ENCODE measurements at places on chromosomes 7 and 10.

DNA sequence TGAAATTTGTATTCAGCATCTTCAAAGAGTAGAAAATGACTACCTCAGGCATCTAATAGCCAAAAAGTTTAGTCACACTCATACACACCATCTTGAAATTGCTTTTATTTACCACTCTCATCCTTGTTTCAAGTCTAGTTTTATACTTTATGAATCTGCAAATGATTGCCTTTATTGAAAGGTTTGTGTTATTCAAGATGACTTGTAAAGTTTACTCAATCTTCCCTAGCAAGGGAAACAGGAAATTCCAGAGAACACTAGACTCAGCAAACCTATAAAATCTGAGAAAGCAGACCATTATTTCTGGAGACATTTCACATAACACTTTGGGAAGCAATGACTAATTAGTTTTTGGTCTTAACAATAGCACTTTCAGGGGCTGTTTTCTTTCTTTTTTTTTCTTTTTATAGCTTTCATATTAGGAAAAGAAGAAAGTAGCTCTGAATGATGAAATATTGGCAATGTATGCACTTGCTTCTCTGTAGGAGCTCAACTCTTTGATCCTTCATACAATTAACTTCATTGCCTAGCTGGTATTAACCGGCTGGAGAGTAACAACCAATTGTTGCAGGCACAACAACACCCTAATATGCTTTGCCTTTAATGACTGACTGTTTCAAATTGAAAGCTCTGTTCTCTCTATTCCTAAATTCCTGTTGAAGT, 68.9 kb upstream of the HDAC9 start:
- no peaks in the 10 kb centered on the region for H3K36me3 ChIP-seq
- H3K27ac ChIP-seq: no peak overlapping the region
- DNase-seq: no peak
- H3K4me1 ChIP-seq: no peaks in the 10 kb centered on the region
- no peaks in the 10 kb centered on the region for H3K27me3 ChIP-seq

- no peaks in the 10 kb centered on the region for H3K36me3 ChIP-seq
- no peaks in the 10 kb centered on the region for H3K27me3 ChIP-seq
- H3K27ac ChIP-seq: no peak overlapping the region
- no peaks in the 10 kb centered on the region for H3K4me1 ChIP-seq
- DNase-seq: no peak
Measured at GRCh38 chr10:35959252-35959651, 317.2 kb upstream of the FZD8 start.

DNA sequence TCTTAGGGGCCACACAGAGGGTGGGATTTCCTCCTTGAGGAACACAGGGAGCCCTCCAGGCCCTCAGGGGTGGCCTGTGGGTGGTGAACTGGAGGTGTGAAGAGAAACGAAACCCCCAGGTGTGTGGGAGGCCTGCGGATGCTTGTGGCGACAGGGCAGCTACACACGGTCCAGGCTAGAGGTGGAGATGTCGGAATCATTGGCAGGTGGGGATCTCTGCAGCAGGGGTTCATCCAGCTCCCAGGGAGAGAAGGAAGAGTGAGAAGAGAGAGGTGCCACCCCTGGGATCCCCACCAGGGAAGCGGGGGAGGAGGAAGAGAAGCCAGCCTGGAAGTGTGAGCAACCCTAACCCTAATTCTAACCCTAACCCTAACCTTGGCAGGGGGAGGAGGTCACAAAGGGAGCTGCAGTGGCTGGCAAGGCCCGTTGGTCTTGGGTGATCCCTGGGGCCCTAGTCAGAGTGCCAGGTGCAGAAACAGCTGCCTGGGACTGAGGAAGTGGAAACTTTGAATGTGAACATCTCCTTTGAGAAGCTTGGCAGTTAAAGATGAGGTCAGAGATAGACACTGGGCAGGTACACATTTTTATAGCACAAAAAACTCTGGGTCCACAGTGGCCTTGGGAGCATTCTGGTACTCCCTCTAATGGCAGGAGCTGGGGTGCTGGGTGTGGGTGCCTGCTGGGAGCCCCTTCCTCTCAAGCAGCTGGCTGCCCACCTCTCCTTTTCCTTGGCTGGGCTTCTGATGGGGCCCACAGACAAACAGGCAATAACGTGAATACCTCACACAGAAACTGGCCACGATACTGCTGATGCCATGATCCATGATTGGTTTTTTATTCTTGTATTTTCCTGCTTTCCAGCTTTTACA, 6.8 kb upstream of the AEBP1 start:
- H3K4me3 ChIP-seq: no peak overlapping the region
- no peaks in the 10 kb centered on the region for H3K27me3 ChIP-seq
- H3K4me1 ChIP-seq: peaks cover 14% of the 10 kb centered on the region
- H3K36me3 ChIP-seq: no peaks in the 10 kb centered on the region
- DNase-seq: peak; percentile 15
- no peak overlapping the region for H3K27ac ChIP-seq

- H3K4me3 ChIP-seq: no peak overlapping the region
- H3K27me3 ChIP-seq: no peaks in the 10 kb centered on the region
- DNase-seq: no peak
- H3K27ac ChIP-seq: no peak overlapping the region
Measured at GRCh38 chr10:69734797-69735468, 66.8 kb upstream of the COL13A1 start.

- no peak overlapping the region for H3K27ac ChIP-seq
- DNase-seq: no peak
- H3K27me3 ChIP-seq: no peaks in the 10 kb centered on the region
- no peak overlapping the region for H3K4me3 ChIP-seq
- no peaks in the 10 kb centered on the region for H3K4me1 ChIP-seq
Measured at GRCh38 chr10:47282005-47282656, 17.9 kb upstream of the GDF10 start.
